ENCODE measurements at places on chromosomes 5 and 9.

- H3K4me3 ChIP-seq: no peak overlapping the region
- no peak overlapping the region for H3K27ac ChIP-seq
- no peaks in the 10 kb centered on the region for H3K4me1 ChIP-seq
- H3K36me3 ChIP-seq: no peaks in the 10 kb centered on the region
These were observed 134.0 kb upstream of the RASEF start for GRCh38 chr9:83196946-83197345.

DNA sequence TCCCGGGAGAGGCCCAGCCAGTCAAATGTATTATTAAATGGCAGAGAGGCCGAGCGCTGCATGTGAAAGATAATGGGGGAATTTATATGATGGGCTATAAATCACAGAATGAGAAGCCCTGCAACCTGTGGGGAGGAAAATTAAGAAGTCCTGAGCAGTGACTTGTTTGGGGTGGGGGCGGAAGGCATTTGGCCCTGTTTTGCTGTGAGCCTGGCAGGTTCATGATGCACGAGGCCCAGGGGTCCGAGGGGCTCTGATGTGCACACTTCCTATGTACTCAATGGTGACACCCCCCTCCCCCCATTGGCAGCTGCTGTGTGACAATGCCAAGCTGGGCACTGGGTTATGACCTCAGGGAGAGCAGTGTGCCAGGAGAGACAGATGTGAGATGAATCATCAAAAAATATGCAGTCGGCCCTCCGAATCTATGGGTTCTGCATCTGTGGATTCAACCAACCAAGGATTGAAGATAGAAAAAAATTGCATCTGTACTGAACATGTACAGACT lies 13.7 kb upstream of the DAB2IP start:
- peaks cover 13% of the 10 kb centered on the region for H3K27me3 ChIP-seq
- no peaks in the 10 kb centered on the region for H3K36me3 ChIP-seq
- H3K27ac ChIP-seq: no peak overlapping the region
- no peak overlapping the region for H3K4me3 ChIP-seq
- peaks cover 7% of the 10 kb centered on the region for H3K4me1 ChIP-seq
- DNase-seq: no peak

DNA sequence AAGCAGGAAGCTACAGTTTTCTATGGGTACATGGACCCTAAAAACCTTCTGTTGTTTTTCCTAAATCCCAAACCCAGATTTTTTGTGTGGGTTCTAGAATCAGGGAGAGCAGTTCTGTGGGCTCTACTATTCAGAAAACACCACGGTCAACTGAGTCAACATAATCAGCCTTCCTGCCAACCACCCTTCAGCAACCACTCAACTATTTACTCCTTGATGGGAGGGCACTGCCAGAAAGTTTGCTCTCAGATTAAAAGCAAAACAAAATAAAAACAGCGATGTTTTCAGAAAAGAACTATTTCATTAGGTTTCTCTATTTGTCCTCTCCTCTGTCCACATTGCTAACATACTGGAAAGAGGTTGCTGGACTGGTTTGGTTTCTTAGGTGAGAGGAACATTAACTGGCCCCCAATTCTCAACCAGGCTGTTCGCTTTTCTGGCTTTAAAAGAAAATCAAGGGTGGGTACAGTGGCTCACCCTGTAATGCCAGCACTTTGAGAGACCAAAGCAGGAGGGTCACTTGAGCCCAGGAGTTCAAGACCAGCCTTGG lies 72.3 kb downstream of the GCNT1 start:
- no peak overlapping the region for H3K27ac ChIP-seq
- no peak for DNase-seq
- H3K36me3 ChIP-seq: peaks cover 10% of the 10 kb centered on the region
- H3K4me1 ChIP-seq: peaks cover 59% of the 10 kb centered on the region
- no peak overlapping the region for H3K4me3 ChIP-seq

GRCh38 chr5:1761453-1761755 lies 38.2 kb downstream of the MRPL36 start:
- H3K27me3 ChIP-seq: peaks cover 15% of the 10 kb centered on the region
- H3K36me3 ChIP-seq: peaks cover 4% of the 10 kb centered on the region
- no peak overlapping the region for H3K4me3 ChIP-seq
- no peak for DNase-seq

- H3K4me1 ChIP-seq: no peaks in the 10 kb centered on the region
- no peak overlapping the region for H3K27ac ChIP-seq
- no peaks in the 10 kb centered on the region for H3K36me3 ChIP-seq
- DNase-seq: no peak
- no peaks in the 10 kb centered on the region for H3K27me3 ChIP-seq
These were observed 614.5 kb downstream of the EFNA5 start for GRCh38 chr5:107056278-107056677.

- peaks cover 78% of the 10 kb centered on the region for H3K4me1 ChIP-seq
- peaks cover 51% of the 10 kb centered on the region for H3K27me3 ChIP-seq
- DNase-seq: peak; percentile 96
- H3K36me3 ChIP-seq: peaks cover 64% of the 10 kb centered on the region
- H3K27ac ChIP-seq: peak overlapping the region; percentile 89
These were observed 68.8 kb upstream of the FCN2 start for GRCh38 chr9:134811673-134812342.

DNA sequence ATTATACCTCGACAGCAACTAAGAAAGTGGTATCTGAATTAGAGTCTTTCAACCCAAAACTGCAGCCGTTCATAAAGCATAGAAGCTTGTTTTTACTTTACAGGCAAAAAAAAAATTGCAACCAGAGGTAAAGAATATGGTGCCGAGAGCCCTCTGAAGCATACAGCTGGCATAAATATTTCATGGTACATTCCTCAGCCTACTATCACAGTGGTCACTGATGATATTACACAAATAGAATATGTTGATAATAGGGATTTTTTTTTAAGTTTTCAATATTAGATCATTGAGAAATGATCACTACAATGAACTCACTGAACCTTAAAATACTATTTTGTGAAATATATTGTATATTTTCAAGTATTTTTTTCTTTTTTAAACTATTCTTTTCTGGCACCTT lies 6.2 kb upstream of the SMC2 start:
- no peaks in the 10 kb centered on the region for H3K27me3 ChIP-seq
- H3K27ac ChIP-seq: no peak overlapping the region
- no peaks in the 10 kb centered on the region for H3K36me3 ChIP-seq
- no peak for DNase-seq
- H3K4me3 ChIP-seq: no peak overlapping the region

GRCh38 chr9:120040896-120041295 lies 539.1 kb downstream of the CDK5RAP2 start:
- H3K36me3 ChIP-seq: no peaks in the 10 kb centered on the region
- no peak for DNase-seq
- no peak overlapping the region for H3K4me3 ChIP-seq
- H3K27ac ChIP-seq: no peak overlapping the region
- H3K4me1 ChIP-seq: no peaks in the 10 kb centered on the region

DNA sequence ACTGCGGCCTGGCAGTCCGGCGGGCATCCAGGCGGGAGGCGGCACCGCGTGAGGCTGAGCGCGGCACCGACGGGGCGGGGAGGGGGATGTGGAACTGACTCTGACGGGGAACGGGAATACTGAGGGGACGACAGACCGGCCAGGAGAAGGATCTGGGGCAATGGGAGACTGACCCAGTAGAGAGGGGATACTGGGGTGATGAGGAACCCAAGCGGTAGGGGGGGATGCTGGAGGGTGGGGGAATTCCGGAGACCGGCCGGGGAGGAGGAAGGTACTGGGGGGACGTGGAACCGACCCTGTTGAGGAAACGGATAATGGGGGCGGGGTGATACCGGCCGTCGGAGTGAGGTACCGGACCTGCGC lies 423 bp downstream of the IPPK start:
- H3K36me3 ChIP-seq: peaks cover 21% of the 10 kb centered on the region
- no peak for DNase-seq
- peak overlapping the region; percentile 96 for H3K4me3 ChIP-seq

- H3K27ac ChIP-seq: peak overlapping the region; percentile 36
- peaks cover 11% of the 10 kb centered on the region for H3K4me1 ChIP-seq
- no peak for DNase-seq
These were observed 5.1 kb upstream of the AHRR start for GRCh38 chr5:316210-317085.

DNA sequence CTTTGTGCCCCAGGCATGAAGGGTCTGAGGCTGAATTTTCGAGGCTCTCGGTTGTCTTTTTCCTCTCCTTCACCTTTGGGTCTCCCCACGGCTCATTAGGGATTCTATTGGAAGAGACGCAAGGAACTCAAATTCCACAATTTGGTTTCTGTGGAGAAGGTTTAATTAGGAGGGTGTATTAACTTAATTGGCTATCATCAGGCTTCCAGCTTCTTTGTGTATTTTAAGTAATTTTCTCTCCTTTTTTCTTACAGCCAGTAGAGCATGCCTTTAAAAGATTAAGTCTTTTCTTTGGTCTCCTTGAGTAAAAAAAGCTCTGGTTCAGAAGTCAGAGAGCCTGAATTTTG lies 115.4 kb downstream of the PDZD2 start:
- DNase-seq: no peak
- no peak overlapping the region for H3K27ac ChIP-seq
- no peaks in the 10 kb centered on the region for H3K4me1 ChIP-seq
- peaks cover 54% of the 10 kb centered on the region for H3K27me3 ChIP-seq
- H3K4me3 ChIP-seq: no peak overlapping the region
